ENCODE measurements at places on chromosomes 3 and 15.

GRCh38 chr3:65575376-65575840 is 463.3 kb downstream of the MAGI1 start:
- DNase-seq: no peak

DNA sequence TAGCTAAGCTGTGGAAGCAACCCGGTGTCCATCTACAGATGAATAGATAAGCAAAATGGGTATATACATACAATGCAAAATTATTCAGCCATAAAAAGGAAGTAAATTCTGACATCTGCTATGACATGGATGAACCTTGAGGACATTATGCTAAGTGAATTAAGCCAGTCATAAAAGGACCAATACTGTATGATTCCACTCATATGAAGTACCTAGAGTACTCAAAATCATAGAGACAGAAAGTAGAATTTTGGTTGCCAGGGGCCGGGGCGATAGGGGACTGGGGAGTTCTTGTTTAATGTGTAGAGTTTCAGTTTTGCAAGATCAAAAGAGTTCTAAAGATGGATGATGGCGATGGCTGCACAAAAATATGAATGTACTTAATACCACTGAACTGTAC is 10.3 kb downstream of the EID1 start:
- peak; percentile 27 for DNase-seq

GRCh38 chr3:72460205-72461174 is 387.8 kb downstream of the SHQ1 start:
- no peak for DNase-seq

DNA sequence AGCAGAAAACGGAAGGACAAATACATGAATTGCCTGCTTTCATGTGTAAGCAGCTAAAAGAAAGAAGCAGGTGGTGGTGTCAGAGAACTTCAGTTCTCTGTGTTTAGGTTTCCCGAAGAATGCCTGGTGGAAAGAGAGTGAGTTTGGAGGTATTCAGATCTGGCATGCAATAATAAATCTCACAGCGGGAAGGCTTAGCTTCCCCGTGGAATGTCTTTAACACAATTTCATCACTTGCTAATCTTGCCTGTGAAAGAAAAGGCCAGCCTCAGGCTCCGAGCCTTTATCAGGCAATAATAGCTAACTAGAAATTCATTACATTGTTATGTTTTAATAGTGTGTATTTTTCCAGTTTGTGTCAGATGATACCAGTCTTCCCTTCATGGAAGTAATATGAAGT is 220.3 kb downstream of the PDZRN3 start:
- DNase-seq: no peak

DNA sequence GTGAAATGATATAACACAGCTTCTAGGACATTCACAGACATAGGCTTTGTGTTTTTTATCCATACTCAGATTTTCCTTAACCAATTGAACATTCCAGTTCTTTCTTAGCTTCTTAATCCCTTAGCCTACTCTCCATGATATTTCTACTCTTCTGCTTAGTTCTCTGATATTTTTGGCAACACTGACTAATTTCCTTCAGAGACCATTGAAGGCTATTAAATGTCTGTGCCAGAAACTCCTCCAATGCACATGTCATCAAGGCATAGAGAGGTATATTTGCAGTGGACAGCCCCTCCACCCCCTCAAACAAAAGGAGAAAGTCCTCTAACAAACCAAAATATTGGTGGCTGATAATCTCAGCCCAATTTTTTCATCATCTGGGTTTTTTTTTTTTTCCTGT is 105.9 kb upstream of the TSC22D2 start:
- no peak for DNase-seq

- DNase-seq: no peak
Measured at GRCh38 chr3:193731656-193732055, 138.6 kb downstream of the OPA1 start.

- DNase-seq: no peak
Measured at GRCh38 chr3:157368171-157368570, 68.5 kb upstream of the PTX3 start.

DNA sequence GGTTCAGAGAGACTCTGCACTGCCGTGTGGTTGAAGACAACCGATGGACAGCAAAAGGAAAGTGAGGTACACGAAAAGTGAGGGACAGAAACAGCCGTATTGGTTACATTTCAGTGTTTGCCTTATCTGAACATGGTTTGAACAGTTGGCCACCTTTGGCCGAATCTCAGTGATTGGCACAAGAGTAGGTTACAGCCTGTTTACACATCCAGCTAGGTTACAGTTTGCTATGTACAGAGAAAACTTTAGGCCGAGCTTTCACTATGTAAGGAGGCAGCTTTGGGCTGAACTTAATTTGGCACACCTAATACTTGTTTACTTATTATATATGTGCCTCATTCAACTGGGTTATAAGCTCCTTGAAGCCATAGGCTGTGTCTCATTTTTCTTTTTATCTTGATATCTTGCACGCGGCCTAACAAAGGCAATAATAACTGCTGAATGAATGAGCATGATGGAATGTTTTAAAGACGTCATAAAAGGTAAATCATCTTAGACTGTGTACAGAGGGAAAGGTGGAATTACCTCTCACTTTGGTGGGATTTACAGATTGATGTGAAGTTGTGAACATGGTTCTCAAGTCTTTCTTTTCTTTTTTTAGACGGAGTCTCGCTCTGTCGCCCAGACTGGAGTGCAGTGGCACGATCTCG is 17.2 kb upstream of the GREM1 start:
- DNase-seq: no peak

GRCh38 chr15:45612790-45613415 is 21.9 kb upstream of the SQOR start:
- no peak for DNase-seq

DNA sequence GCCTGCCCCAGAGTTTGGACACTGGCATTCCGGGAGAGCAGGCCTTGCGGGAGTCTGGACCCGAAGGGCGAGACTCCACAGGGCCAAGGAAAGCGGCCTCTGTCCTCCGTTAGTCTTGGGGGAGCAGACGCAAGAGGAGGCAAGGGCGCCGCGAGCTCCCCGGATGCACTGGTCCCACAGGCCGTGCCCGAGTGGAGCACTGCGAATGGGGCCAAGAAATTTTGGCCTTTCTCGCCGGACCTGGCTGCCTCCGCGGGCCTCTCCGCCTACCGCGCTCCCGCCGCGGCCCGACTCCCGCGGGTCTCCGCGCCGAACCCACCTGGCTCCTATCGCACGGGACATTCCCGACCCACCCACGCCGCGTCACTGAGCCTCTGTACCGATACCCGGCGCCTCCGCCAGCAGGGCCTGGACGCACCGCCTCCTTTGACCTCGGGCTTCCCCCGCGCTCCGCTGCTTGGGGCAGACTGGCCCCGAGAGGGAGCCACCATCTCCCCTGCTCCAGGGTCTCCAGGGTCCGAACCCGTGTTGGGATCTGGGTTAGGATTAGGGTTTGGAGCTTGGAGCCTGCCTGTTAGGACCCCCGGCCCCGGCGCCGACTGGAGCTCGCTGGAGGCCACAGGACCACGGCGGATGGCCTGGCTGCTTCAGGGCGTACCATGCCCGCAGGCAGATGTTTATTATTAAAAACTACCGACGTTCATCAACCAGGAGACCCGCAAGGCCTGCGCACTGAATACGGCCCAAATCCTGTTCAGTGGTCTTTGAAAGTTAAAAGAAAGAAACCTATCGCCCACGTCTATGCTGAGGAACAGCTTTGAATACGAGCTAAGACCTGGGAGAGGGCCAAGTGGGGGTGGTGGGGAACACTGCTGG is 11.7 kb downstream of the SHOX2 start:
- DNase-seq: no peak

- no peak for DNase-seq
Measured at GRCh38 chr3:182597621-182598041, 195.7 kb upstream of the ATP11B start.

DNA sequence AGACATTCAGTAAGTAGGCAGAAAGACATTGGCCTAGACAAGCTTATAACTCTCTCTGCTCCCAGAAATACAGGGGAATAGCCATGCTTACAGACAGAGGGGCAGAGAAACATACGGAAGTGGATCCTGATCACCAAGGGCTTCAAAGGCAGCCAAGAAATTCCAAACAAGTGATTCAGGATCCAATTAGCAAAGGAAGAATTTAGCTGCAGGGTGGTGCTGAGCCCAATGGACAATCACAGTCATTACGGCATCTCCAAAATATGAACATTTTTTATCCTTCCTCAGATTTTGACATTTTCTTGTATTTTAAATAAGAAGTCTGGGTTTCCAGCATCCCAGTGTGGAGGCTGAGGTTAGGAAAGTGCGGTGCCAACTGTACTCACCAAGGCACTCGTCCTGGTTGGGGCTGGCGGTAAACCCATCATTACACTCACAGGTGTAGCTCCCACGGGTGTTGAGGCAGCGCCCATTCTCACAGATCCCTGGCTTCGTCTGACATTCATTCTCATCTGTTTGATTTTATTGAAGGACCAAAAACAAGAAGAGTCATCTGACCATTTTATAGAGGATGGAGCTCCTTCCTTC is 96.8 kb downstream of the DUT start:
- no peak for DNase-seq

DNA sequence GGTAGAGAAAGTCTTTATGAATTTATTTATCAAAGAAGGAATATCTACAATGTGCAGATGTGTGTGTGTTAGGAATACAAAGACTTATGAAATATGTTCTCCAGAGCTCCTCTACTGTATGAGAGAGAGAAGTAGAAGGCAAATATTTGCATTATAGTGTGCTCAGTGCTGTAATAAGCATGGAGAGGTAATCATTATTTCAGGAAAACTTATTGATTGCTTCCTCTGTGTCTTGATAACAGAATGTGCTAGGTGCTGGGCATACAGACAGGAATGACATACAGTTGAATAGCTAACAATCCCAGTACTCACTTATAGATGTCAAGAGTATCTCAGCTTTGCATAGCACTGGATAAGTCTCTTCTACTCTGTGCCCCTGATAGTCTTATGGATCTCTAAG is 30.2 kb downstream of the ATG7 start:
- no peak for DNase-seq

- no peak for DNase-seq
Measured at GRCh38 chr15:99408236-99409096, 157.2 kb downstream of the LRRC28 start.

DNA sequence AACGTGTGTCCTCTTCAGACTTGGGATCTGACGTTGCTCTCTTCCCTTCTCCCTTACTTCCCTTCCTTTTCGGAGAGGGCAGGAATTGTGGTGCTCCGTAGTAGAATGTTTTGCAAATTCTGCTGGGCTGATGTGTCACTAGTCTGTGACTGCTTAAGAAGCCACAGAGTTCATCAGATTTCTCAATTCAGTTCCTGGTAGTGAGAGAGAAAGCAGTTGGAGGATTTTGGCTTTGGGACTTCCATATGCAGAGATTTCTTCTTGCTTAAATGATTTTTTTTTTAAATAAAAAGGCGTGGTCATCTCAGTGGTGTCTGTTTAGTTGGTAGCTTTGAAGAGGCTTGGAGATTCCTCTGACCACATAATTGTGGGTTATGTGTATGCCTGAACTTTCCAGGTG is 10.1 kb downstream of the CEMIP start:
- DNase-seq: no peak

DNA sequence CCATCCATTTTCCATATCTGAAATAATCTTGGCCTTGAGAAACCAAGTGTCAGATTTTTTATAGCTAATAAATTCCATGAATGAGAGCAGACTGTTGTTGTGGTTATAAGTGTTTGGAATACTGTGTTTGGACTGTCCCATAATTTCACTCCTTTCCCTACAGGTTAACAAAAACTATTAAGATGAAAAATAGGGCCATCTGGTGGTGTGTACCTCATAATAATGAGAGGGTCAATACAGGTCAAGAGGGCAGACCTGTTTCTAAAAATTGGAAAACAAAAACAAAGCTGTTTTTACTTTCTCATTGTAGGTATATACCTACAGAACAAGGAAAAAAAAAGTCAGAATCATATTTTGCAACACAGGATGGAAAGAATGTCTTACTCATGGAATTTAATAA is 553.8 kb upstream of the SGO1 start:
- DNase-seq: no peak

GRCh38 chr3:193149998-193150397 is 91.0 kb upstream of the PLAAT1 start:
- DNase-seq: no peak

DNA sequence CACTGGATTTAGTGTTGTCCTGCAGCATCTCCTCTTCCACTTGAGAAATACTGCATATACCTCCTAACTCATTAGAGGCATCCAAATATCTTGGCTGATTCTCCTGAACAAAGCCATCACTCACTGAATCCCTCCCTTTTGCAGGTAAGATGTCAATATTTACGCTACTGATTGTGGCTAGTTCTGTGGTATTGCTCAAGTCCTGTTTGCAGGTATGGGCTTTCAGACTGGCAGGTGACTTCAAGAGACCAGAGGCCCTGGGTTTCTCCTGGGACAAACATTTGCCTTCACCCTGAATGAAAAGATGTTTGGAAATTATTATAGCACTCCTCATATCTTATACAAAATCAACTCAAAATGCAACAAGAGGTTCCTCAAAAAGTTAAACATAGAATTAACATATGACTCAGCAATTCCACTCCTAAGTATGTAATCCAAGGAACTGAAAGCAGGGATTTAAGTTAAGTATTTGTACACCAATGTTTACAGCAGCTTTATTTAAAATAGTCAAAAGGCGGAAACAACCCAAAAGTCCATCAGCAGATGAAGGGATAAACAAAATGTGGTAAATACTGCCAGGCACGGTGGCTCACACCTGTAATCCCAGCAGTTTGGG is 18.6 kb downstream of the NEK4 start:
- DNase-seq: no peak

DNA sequence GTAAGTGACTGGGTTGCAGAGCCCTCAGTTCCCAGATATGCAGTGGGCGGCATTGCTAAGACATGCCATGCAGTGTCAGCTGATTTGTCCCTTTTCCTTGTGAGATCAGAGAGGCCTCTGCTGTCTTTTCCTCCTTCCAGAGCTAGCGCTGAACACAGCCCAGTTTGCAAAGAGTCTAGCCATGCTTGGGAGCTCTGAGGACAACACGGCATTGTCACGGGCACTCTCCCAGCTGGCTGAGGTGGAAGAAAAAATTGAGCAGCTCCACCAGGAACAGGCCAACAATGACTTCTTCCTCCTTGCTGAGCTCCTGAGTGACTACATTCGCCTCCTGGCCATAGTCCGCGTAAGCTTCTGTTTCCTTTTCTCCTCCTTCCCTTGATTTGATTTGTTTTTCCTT is 20.0 kb upstream of the SNX22 start:
- DNase-seq: no peak

- DNase-seq: no peak
Measured at GRCh38 chr3:37499061-37499785, 324.8 kb upstream of the LRRFIP2 start.

GRCh38 chr3:54353946-54354345 is 231.6 kb downstream of the CACNA2D3 start:
- DNase-seq: no peak

DNA sequence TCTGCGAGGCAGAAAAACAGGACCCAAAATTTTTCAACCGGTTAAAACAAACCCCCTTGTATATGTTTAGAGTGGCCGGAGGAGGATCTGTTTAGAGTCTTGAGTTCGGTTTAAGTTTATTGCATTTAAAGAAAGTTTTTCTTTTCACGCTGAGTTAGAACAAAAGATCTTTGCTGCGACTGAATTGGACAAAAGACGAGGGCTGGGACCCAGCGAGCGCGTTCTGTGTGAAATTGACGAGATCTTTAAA is 9.8 kb downstream of the NR2F2 start:
- DNase-seq: no peak

All from activated CD8-positive, alpha-beta memory T cell treated with anti-CD3 and anti-CD28 coated beads for 48 hours (primary cell).